ENCODE measurements at places on chromosomes 13 and 19. TPM values are rescaled to one million over a fixed set of nuclear protein-coding genes. Genes with fewer than 3 reads are reported as not detected.
A peak's percentile ranks its signal among the peaks of the same experiment; 100 is the strongest.

IZUMO4 gene
- 2.2 TPM for total RNA-seq

MAP4K1 gene
- total RNA-seq = 0.39 TPM

ANGPTL4 gene
- total RNA-seq = 9.0 TPM

DNA sequence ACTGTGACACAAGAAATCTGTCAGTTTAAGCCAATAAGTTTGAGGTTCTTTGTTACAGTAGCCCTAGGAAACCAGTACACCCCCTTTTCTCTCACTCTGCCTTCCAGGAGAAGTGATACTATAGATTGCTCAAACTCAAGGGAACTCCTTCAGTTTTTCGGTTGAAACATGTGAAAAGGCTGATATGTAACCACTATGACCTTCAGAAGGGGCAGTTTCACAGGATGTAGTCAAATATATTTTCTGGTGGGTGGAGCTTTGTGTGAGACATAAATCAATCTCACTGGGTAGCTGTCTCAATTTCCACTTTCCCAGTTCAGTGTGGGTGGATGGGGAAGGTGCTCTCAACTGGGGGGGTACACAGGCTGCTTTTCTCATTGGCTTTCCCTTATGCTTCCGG, 41.7 kb downstream of the HTR2A start:
- no peak for DNase-seq

- peak; percentile 52 for DNase-seq
Observed at GRCh38 chr13:102580552-102581169, 16.1 kb upstream of the TPP2 start.

- peak; percentile 40 for DNase-seq
Observed at GRCh38 chr13:95643936-95644598, 439 bp downstream of the DZIP1 start.

GRCh38 chr19:7307590-7308218, 13.5 kb upstream of the INSR start:
- DNase-seq = no peak

DNA sequence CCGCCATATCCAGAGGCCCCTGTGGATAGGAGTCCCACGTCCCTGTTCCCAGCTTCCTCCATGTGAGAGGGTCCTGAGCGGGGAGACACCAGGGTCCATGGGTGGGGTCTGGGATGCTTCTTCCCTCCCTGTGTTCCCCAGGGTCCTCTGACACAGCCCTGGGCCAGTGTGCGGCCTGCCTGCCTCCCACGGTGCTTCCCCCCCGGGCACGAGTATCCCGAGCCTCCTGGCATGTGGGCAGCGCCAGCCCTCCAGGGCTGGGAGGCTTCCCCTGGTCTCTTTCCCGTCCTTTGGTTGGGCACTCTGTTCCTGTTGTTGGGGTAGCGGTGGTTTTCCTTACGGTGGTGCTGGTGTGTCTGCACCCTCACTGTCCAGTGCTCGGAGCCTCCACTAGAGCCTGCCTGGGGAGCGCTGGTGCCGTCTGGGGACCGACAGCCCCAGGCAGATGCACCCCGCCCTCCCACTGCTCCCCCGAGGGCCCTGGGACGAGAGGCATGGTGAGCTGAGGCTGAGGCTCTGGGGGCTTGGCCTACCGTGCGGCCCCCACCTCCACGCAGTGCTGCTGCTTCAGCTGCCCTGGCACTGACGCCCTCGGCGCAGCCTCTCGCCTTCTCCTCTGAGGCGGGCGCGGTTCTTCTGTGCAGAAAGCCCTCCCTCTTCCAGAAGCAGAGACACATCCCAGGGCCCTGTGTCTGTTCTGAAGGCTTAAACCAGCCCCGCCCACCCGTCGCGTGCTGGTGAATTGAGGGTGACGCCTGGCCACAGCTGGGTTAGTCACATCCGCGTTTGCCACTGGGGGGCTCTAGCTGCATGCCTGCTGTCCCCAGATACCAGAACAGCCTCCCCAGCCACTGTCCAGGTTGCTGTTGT, 27.9 kb downstream of the PLEKHJ1 start:
- DNase-seq = peak; percentile 45
